ENCODE measurements at places on chromosomes 3 and 15. TPM values are rescaled to one million over a fixed set of nuclear protein-coding genes. Genes with fewer than 3 reads are reported as not detected.

Gene ALG1L2
- 0.66 TPM for total RNA-seq

DNA sequence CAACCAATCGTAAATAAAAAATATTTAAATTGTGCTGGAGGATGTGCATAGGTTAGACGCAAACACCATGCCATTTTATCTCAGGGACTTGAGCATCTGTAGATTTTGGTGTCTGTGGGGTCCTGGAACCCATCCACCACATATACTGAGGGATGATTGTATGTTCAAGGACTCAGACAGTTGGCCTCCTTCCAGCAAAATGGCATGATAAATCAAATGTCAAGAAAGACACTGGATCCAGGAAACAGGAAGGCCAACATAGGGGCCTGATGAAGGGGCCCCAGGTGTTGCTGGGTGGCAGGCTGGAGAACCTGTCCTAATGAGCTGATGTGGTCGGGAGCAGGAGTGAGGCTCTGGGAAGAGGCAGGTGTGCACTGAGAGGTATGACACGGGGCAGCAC lies 289.5 kb downstream of the GABRG3 start:
- no peaks in the 10 kb centered on the region for H3K4me1 ChIP-seq
- no peak overlapping the region for H3K27ac ChIP-seq
- no peaks in the 10 kb centered on the region for H3K27me3 ChIP-seq
- H3K4me3 ChIP-seq, result no peak overlapping the region

DNA sequence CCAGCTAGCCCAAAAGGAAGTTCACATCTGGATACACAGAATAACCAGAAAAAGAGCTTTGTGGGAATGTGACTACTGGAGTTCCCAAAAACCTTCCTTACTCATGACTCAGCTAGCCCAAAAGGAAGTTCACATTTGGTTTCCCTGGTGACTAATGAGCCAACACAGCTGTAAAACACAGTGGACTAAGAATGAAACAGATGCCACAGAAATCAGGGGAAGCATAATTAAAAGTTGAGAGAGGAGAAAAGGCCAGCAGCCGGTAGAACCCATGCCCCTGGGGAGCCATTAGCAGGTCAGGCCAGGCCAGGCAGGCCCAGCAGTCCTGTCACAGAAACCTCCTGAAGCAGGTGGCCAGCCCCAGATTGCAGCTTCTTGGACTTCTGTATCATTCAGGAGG lies 130.3 kb downstream of the GHSR start:
- H3K4me3 ChIP-seq, result no peak overlapping the region
- DNase-seq, result no peak
- no peak overlapping the region for H3K27ac ChIP-seq
- no peaks in the 10 kb centered on the region for H3K27me3 ChIP-seq

DNA sequence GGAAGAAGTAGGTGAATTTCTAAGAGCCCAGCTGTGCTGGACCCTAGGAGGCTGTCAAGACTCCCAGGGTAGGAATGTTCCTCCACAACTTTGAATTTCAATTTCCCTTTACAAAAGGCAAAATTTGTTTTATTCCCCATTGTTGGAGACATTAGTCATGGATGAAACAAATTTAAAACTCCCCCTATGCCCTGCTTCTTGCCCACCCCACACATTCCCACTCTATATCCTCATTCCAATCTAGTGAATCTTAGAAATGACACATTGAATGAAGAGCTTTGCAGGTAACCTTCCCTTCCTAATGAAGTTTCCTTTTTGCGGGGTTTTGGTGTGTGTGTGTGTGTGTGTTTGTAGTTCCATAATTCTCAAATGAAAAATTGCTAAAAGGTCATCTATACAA lies 72.6 kb downstream of the CCNL1 start:
- peaks cover 6% of the 10 kb centered on the region for H3K36me3 ChIP-seq
- no peaks in the 10 kb centered on the region for H3K27me3 ChIP-seq
- H3K4me1 ChIP-seq, result peaks cover 66% of the 10 kb centered on the region
- no peak for DNase-seq
- H3K27ac ChIP-seq, result peak overlapping the region; percentile 38

Gene SLC9A9
- 6.8 TPM for total RNA-seq

Gene ANKRD34C
- total RNA-seq, result not detected

DNA sequence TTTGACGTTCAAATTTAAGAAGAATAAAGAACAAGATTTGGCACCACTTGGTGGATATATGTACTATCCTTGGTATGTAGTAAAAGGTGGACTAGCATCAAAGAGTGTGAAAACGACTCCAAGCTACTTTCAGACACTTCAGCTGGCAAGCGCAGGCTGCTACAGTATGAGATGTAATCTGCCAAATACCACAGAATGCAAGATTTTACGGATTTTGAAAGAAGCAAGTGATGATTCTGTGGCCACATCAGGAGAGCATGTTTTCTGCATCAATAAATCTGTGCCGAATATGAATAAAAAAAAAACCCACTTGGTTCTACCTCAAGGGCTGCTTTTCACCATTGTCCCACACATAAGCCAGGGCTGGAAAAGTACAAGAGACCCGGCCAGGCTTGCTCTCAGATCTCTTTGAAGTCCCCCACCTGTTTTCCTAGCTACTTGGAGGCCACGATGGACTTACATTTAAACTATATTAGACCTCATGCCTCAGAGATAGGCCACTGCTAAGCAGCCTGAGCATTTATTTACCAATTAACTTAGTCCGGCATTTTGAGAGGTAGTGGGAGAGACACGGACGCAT lies 37.4 kb downstream of the MYO1E start:
- H3K4me3 ChIP-seq, result no peak overlapping the region
- H3K36me3 ChIP-seq, result no peaks in the 10 kb centered on the region
- peaks cover 8% of the 10 kb centered on the region for H3K4me1 ChIP-seq
- DNase-seq, result no peak
- peaks cover 21% of the 10 kb centered on the region for H3K27me3 ChIP-seq

Gene TRANK1
- total RNA-seq, result 41.8 TPM

DNA sequence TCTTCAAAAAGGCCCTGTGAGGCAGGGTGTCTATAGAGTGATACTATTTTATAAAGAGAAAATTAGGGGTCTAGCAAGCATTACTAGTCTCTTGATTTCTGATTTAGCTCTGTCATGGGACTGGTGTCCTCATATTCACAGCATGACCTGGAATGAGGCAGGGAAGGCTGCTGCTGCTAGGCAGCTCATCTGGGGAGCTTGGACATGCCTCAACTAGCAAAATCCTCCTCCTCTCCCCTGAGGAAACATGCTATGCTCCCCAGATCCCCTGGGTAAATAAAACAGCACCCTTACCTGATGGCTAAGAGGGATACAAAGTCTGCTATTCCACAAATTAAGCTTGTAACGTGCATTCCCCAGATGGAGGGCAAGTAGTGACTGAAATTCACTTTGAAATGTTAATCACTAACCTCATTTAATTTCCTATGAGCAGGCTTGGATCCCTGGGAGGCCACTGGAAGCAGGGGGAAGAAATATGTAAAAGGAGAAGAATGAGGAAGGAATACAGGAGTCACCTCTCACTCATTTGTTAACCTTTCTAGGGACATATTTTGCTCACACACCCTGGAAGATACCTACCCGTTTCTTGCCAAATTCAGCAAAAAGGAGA lies 709.4 kb downstream of the SQOR start:
- no peaks in the 10 kb centered on the region for H3K36me3 ChIP-seq
- no peaks in the 10 kb centered on the region for H3K4me1 ChIP-seq
- no peaks in the 10 kb centered on the region for H3K27me3 ChIP-seq
- DNase-seq, result no peak
- no peak overlapping the region for H3K4me3 ChIP-seq

- no peaks in the 10 kb centered on the region for H3K27me3 ChIP-seq
- H3K4me1 ChIP-seq, result no peaks in the 10 kb centered on the region
- H3K27ac ChIP-seq, result no peak overlapping the region
- no peak overlapping the region for H3K4me3 ChIP-seq
- H3K36me3 ChIP-seq, result no peaks in the 10 kb centered on the region
- DNase-seq, result no peak
Measured at GRCh38 chr3:66912306-66912705, 85.8 kb upstream of the KBTBD8 start.

DNA sequence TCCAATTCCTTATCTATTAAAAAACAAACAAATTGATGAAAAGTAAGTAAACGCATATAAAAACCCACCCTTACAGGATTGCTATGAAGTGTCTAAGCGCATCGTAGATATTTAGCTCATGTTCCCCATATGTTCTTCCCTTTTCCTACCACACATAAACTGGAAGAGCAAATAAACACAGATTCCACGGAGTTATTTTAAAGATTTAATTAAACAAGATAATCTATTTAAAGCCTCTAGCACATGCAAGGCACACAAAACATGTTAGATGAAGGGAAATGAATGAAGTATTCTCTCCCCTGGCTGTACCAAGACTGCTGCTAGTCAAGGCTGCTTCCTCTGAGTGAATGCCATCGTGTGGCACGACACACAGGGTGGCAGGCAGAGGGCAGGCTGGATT lies 78.4 kb upstream of the FGF12 start:
- H3K4me1 ChIP-seq, result no peaks in the 10 kb centered on the region
- H3K36me3 ChIP-seq, result no peaks in the 10 kb centered on the region
- DNase-seq, result no peak
- H3K27me3 ChIP-seq, result peaks cover 5% of the 10 kb centered on the region
- H3K4me3 ChIP-seq, result no peak overlapping the region
- H3K27ac ChIP-seq, result no peak overlapping the region

DNA sequence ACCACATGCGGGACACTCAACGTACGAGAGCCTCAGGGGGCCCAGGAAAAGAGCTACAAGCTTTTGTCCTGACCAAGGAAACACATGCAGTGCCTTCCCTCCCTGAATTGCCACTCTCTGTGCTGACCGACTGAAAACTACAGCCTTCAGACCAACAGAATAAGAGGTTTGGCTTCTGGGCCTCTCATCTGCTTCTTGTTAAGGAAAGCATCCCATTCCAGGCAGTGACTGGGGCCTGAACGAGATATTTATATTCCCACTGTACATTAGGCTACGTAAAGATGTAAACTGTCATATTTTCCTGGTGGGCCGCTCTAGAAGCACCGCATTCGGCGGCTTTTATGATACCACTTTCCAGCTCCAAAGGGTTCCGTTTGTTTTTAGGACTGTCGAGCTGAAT lies 208.9 kb upstream of the TPM1 start:
- no peaks in the 10 kb centered on the region for H3K27me3 ChIP-seq
- H3K4me1 ChIP-seq, result no peaks in the 10 kb centered on the region
- H3K27ac ChIP-seq, result no peak overlapping the region
- no peaks in the 10 kb centered on the region for H3K36me3 ChIP-seq
- no peak overlapping the region for H3K4me3 ChIP-seq

GRCh38 chr3:74009961-74010844 lies 385.5 kb upstream of the PDZRN3 start:
- no peak for DNase-seq
- no peaks in the 10 kb centered on the region for H3K4me1 ChIP-seq
- H3K36me3 ChIP-seq, result no peaks in the 10 kb centered on the region
- no peaks in the 10 kb centered on the region for H3K27me3 ChIP-seq
- no peak overlapping the region for H3K27ac ChIP-seq

Gene P2RY1
- 1.1 TPM for total RNA-seq

DNA sequence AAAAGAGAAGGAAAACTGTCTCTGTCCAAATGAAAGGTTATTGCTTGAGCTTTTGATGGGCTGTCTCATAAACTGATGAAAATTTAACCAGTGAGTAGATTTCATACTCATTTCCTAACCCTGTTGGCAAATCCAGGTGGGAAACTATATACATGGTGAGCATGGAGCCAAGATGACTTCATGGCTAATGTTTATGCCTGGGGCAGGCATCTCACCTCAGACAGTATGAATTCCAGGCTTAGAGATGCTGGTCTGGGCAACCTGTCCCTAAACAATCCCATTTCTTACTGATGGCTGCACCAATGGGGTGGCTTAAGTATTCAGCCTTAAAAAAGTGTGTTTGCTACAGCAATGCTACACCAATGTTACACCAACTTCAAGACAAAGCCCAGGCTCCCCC lies 58.1 kb downstream of the SLTM start:
- DNase-seq, result no peak
- H3K27me3 ChIP-seq, result no peaks in the 10 kb centered on the region
- no peak overlapping the region for H3K4me3 ChIP-seq
- no peaks in the 10 kb centered on the region for H3K4me1 ChIP-seq
- peaks cover 35% of the 10 kb centered on the region for H3K36me3 ChIP-seq

DNA sequence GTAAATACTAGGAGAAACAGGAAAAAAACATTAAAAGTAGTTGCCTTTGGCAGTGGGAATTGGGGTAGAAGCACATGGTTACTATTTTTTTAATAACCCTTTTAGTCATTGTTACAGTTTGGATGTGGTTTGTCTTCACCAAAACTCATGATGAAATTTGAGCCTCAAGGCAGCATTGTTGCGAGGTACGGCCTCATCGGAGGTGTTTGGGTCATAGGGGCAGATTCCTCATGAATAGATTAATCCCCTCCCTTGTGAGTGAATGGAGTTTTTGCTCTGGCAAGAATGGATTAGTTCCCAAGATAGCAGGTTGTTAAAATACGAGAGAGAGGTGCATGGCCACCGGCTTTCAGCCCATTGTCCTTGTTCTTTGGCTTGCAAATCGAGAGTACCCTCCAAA lies 92.6 kb downstream of the LEKR1 start:
- no peak overlapping the region for H3K27ac ChIP-seq
- H3K4me3 ChIP-seq, result no peak overlapping the region
- H3K27me3 ChIP-seq, result no peaks in the 10 kb centered on the region
- no peaks in the 10 kb centered on the region for H3K4me1 ChIP-seq
- H3K36me3 ChIP-seq, result no peaks in the 10 kb centered on the region

DNA sequence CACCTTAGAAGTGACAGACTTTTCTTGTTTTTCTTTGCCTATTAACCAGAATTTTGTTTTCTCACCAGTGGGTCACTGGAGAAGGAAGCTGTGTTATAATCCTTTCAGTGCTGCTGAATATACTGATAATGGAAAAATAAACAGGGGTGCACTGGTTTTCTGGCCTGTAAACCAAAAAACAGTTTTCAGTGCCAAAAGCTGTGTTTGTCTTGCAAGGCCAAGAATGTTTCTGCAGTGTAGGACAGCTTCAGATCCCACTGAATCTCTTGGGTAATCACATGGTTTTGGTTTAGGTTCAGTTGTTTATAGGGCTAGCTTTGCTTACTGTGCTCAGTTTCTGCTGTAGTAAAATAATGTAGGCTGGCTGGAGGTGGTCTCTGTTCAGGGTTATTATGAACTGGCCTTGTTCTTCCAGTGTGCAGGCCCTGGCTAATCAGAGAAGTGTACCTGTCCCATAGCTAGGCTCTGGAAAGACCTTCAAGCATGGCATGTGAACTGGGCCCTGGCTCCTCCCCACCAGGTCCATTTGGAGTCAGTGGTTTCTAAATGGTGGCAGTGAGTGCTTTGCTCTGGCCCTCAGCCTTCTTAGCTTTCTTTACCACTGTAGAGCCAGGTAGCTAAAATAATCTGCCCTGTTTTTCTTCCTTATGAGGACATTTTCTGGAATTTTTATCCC lies 18.7 kb downstream of the PDE8A start:
- H3K27me3 ChIP-seq, result no peaks in the 10 kb centered on the region
- no peak overlapping the region for H3K4me3 ChIP-seq
- H3K4me1 ChIP-seq, result peaks cover 7% of the 10 kb centered on the region
- H3K27ac ChIP-seq, result no peak overlapping the region
